NCI-H69 (cell line): ENCODE measurements at places on chromosomes 7 and 10.

DNA sequence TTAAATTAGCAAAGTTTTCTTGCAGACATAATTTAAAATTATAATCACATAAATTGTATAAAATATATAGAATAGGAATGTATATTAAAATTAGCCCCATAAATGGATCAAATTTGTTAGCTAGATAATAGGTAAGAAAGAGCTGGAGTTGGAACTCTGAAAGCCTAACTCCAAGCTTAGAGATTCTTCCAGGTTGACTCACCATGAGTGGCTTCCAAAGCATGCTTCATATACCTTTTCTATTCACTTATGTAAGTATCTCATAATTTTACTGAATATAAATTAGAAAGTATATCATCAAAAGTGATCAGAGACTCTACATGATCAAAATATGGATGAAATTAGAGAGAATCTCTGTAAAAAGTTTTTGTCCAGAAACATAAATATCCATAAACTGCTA lies 320.7 kb upstream of the MAGI2 start:
- no peak for DNase-seq

GRCh38 chr10:119535837-119536507 lies 6.5 kb downstream of the RGS10 start:
- DNase-seq: no peak

DNA sequence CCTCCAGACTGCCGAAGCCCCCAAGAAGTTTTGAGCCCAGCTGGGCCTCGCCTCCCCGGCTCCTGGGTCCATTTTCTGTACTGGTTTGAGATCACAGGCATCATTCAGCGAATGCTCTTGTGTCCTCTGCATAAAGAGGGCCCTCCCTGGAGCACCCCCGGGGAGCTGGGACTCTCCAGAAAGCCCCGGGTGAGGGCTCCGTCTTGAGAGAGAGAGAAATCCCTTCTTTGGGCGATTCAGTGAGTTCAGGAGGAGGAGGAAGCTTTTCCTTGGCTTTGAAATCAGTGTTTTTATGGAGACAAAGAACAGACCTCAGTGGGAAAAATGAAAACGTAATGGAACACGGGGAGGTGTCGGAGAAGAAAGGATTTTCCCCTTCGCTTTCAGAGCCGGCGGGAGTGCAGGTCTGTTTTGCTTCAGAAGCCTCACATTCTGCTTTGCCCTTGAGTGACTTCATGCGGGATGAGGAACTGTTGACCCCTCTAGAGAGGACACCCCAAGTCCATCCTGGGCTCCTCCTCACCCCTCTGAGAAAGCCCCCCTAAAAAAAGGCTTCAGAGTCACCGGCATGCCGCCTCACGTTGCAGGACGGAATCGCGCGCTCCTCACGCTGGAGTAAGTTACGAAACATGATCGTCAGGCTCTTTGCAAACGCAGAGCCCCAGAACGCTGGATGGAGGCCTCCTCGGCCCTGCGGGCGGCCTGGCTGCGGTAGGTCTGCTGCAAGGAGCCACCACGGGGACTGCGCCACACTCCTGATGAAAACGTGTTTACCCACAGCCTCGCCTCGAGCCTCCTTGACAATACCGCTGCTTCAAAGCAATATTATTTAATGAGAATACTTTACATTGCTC lies 8.5 kb upstream of the AP5Z1 start:
- DNase-seq: no peak

DNA sequence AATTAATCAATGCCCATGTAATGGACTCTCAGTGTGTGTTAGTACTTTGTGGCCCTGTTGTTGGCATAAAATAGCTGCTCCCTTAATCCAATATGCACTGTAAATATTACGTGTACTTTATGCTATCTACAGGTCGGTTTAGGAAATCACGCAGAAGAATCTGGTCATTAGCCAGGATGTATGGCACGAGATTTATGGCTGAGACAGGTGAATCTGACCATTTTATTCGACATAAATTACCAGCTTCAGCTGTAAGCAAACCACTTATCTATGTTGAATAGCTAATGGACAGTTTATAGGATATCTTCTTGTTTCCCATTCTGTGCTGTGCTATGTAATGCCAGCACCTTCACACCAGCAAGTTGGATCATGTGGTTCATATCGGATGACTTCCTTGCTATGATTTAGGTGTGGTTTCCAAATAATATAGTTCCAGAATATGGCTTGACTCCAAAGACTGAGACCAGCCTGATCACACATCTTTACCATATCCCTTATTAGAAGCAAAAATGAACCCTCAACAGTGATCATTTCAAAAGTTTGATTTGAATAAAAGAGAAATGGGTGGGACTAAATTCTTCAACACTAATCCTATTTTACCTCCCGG lies 301.4 kb downstream of the AHR start:
- DNase-seq: peak; percentile 98

DNA sequence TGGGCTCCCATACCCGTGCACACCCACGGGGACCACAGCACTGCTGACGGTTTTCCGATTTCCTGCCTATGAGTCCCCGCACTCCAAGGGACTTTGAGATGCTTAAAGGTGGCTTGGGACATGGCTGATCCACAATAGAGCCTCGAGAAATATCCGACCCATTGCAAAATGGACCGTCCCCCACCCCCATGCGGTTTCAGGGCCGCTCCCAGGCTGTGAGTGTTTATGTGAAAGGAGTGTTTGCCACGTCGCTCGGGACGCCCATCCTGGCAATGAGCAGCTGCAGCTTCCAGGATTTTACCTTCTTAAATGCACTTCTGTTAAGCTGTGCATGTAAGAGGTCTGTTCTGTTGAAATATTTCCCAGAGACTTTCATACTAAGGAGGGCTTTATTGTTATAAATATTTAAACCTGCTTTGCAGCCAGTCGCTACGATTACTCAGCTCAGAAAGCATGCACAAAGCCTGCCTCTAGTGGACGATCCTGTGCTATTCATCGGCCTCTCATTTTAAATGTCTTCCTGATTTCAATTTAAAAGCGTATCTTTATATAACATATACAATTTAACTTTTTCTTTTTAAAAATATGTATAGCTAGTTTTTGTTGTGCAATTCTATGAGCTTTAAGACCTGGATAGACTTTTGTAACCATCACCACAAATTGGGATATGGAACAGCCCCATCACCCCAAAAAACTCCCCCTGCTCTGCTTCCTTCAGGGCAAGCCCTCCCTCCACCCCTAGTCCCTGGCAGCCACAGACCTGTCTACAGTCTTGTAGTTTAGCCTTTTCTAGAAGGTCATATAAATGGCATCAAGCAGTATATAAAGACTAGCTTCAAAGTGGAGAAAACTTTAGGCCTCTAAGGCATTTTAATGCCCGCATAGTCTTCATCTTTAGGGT lies 418.3 kb downstream of the PAXIP1 start:
- no peak for DNase-seq

DNA sequence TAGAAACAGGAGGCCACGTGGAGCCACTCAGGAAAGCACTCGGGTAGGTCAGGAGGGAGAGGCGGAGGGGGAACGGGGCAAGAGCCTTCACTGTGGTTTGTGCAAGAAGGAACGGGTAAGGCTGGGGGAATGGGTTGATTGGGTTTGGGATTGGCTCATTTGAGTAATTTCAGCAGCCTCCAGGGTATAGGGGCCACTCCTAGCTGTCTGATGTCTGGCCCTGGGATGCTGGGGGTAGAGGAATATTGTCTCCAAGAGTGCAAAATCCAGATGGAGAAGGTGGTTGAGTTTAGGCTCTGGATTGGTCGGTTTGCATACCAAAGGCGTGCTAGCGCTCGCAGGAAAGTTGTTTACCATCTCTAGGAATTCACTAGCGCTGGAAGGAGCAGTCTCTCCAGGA lies 47.2 kb downstream of the MYL10 start:
- DNase-seq: no peak

GRCh38 chr7:41203542-41203941 lies 499.3 kb downstream of the INHBA start:
- no peak for DNase-seq

GRCh38 chr10:48389272-48389671 lies 82.8 kb downstream of the MAPK8 start:
- DNase-seq: no peak

DNA sequence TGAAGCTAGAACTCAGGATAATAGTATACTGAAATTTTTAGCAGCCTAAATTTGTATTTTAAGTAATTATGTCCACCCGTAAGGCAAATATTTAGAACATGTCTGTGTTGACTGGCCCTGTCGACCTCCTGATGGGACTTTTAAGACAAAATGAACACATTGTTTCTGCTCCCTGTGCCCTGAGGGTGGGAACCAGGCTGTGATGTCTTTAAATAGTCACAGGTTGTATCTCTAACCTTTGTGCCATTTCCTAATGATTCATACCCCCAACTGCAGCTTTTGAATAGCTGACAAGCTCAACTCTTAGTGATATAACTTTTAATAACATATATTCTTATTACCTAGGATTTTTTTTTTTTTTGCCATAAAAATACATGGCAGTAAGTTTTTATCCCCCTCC lies 494.9 kb upstream of the AKR1E2 start:
- peak; percentile 12 for DNase-seq

- DNase-seq: peak; percentile 25
These were observed 278.6 kb downstream of the ARHGAP12 start for GRCh38 chr10:31650010-31650409.

GRCh38 chr7:114356133-114356532 lies 58.5 kb upstream of the FOXP2 start:
- DNase-seq: peak; percentile 31

DNA sequence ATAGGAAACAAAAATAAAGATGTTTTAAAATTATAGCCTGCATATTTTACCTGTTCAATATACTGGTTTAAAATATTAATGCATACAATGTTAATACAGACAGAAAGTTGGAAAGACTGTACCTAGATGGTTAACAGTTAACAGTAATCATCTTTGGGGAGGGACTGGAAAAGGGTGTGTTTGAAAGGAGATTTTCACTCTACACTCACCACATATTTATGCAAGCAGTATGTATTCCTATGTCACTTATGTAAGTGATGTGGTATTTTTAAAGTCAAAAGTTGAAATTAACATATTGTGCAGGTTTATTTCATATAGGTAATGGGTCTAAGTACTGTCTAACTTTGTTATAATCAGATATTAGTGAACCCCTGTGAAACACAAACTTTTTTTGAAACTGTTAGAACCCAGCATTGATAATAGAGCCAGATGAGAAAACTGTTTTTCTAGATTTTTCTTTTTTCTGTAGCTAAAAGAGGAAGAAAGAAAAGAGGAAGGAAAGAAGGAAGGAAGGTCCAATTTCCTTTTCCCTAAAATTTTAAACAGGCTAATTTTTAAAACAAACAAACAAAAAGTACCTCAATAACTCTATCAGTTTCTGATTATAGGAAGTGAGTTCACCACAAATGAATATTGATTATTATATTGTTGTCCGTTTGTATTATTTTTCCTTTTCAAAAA lies 9.0 kb upstream of the STARD3NL start:
- no peak for DNase-seq

GRCh38 chr7:38781991-38782390 lies 127.0 kb downstream of the VPS41 start:
- DNase-seq: peak; percentile 45

GRCh38 chr10:91590142-91590903 lies 42.5 kb downstream of the PPP1R3C start:
- no peak for DNase-seq

GRCh38 chr7:28177836-28178235 lies 2.8 kb downstream of the JAZF1 start:
- no peak for DNase-seq

- DNase-seq: no peak
These were observed 116.1 kb upstream of the CDCA7L start for GRCh38 chr7:22061775-22062174.

DNA sequence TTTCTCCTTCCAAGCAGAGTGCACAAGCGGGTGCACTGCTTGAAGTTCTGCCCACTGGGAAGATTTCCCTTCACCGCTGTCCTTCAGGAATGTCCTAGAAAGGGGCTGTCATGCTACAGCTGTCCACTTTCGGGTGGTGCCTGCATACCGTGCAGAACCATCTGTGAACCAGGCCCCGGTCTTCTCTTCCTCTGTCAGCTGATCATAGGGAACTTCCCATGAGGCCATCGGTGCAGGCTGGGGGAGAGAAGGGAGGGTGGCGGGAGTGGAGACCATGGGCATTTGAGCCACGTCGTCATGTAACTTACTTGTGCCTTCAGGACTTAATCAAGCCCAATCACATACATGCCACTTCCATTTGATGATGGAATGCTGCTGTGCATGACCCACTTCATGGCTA lies 111.6 kb downstream of the NKX6-2 start:
- no peak for DNase-seq

GRCh38 chr7:82319674-82320118 lies 123.9 kb downstream of the CACNA2D1 start:
- DNase-seq: peak; percentile 99

DNA sequence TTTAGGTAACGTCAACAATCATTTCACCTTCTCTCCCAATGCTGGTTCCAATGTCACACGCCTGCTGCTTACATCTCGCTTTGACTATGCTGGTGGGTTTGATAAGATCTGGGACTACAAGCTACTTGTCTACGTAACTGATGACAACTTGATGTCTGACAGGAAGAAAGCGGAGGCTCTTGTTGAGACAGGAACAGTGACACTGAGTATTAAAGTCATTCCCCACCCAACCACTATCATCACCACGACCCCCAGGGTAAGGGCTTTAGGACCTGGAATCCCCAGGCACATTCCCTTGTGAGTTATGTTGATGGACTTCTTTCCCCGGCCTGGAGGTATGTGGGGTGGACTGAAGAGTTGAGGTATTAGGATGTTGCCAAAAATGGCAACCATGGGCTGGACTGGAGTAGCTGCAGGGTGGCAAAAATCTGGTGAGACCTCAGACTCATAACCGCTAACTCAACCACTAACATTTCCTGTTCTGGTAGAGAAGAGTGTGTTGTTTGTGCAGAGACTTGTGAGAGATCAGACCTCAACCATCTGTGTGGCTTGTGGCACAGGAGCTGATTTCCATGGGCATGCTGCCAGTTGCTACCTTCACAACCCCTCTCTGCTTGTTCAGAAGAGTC lies 59.2 kb downstream of the CDHR3 start:
- peak; percentile 64 for DNase-seq

GRCh38 chr10:78948621-78949030 lies 120.1 kb upstream of the ZMIZ1 start:
- no peak for DNase-seq

DNA sequence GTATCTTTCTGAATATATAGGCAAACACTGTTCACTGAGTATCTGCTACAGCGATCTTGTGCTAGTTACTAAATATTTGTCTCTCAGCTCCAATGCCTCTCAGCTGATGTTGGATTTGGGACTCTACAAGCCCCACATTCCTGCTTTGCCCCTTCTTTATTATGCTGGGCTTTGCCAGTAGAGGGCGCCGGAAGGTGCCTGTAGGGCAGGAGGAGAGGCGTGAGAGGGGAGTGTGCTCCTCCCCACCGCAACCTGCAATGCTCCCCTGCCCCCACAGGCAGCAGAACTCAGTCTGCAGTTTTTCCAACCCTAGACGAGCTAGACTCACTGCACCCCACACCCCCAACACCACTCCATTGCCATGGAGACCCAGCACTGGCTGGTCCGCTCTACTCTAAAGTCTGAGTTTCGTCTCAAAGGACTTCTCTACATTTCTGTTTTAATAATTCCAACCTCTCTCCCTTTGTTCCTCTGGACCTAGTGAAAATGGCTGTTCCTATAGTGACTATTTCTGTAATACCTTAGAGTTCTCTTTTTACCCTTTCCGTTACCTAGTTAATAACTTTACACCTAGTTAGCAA lies 337.6 kb downstream of the CCSER2 start:
- peak; percentile 26 for DNase-seq
